ENCODE measurements at places on chromosomes 3 and 15.

GRCh38 chr15:85742186-85742821 is 52.4 kb downstream of the KLHL25 start:
- no peak for DNase-seq

GRCh38 chr15:90603893-90604292 is 74.2 kb downstream of the CRTC3 start:
- DNase-seq = no peak

- DNase-seq = no peak
Measured at GRCh38 chr3:134839422-134839821, 44.4 kb downstream of the EPHB1 start.

GRCh38 chr15:74725225-74725774 is at the start of gene CYP1A1:
TSS of gene CYP1A1 (minus strand) at chr15:74725528. CDS start at chr15:74723097, 2,431 bp downstream.
- no peak for DNase-seq
